Natural killer cell treated with Interleukin-12 subunit alpha and Interleukin-12 subunit beta and Interleukin-15 and Interleukin-18, amount 100 ng/mL, for 72 hours (primary cell): ENCODE measurements at places on chromosomes 5 and 9. TPM values are rescaled to one million over a fixed set of nuclear protein-coding genes. Genes with fewer than 3 reads are reported as not detected.

Gene C5orf34
- 4.7 TPM for total RNA-seq

Gene CAPSL
- not detected for total RNA-seq

Gene CCDC180
- 4.9 TPM for total RNA-seq

Gene NOXA1
- total RNA-seq = 0.33 TPM

Gene TMC1
- not detected for total RNA-seq

Gene PHF24
- not detected for total RNA-seq

Gene CAMK2A
- total RNA-seq = not detected

Gene DRD1
- not detected for total RNA-seq

Gene PRKAA1
- total RNA-seq = 92.3 TPM
